GM12864 (cell line): ENCODE measurements at places on chromosomes 7 and 10.

DNA sequence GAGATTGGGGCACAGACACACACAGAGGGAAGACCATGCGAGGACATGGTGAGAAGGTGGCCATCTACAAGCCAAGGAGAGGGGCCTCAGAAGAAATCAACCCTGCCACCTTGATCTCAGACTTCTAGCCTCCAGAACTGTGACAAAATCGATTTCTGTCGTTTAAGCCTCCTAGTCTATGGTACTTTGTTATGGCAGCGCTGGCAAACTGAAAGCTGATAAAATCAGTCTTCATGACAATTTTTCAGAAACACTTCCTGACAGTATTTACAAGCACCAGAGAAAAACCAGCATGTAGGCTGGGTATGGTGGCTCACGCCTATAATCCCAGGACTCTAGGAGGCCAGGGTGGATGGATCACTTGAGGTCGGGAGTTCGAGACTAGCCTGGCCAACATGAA is 4.2 kb downstream of the PARP12 start:
- no peak for DNase-seq

GRCh38 chr10:116909307-116909706 is 60.0 kb downstream of the ENO4 start:
- no peak for DNase-seq

- DNase-seq: no peak
Observed at GRCh38 chr10:131690805-131691239, 210.0 kb upstream of the PPP2R2D start.

- DNase-seq: no peak
Observed at GRCh38 chr7:100190048-100190711, 12.5 kb downstream of the STAG3 start.

DNA sequence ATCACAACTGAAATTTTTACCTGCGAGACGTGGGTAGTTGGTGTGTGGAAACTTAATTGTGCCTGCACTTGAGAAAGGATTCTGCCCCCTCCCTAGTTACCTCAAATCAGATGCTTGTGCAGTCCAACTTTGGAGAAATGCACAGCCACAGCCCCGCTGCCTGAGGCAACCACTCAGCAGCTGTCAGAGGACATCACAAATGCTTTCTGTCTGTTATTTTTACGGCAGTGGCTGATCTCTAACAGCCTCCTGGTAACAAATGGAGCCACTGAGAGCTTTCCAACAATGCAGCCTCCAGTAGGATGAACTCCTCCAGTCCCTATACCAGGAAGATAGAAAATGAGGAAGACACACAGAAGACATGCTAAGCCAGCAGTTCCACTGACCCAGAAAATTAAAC is 712.2 kb upstream of the GHITM start:
- DNase-seq: no peak

- DNase-seq: no peak
Observed at GRCh38 chr10:1299041-1299726, 243.0 kb downstream of the WDR37 start.
